Mesenchymal stem cell (in vitro differentiated cells and primary cell): ENCODE measurements at places on chromosomes 3 and 15.
A peak's percentile ranks its signal among the peaks of the same experiment; 100 is the strongest.

DNA sequence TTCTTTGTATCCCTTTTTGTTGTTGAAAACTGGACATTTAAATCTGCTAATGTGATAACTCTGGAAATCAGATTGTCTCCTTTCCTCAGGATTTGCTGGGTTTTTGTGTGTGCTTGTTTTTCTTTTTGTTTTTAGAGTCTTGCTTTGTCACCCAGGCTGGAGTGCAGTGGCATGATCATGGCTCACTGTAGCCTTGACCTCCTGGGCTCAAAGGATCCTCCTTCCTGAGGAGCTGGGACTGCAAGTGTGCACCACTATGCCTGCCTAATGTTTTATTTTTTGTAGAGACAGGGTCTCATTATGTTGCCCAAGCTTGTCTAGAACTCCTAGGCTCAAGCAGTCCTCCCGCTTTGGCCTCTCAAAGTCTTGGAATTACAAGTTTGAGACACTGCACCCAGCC, 44.6 kb upstream of the IL20RB start:
- no peaks in the 10 kb centered on the region for H3K4me1 ChIP-seq
- no peaks in the 10 kb centered on the region for H3K27me3 ChIP-seq
- no peak for DNase-seq
- H3K4me3 ChIP-seq, result no peak overlapping the region
- H3K36me3 ChIP-seq, result peaks cover 8% of the 10 kb centered on the region
- H3K27ac ChIP-seq, result no peak overlapping the region

DNA sequence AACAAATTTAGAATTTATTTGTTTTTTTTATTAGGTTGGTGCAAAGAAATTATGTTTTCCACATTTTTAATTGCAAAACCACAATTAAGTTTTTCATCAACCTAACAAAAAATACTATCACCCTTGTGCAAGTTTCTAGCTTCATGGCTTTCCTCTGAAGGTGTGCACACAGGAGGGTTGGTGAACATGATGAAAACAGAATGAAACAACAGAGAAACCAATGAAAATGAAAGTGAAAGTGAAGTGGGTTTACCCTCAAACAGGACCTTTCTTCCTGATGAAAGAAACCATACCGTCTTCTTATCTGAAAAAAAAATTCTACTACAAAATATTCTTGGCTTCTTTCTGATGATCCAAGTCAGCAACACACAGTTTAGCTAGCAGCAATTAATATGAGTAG, 71.9 kb upstream of the FEZF2 start:
- no peaks in the 10 kb centered on the region for H3K4me1 ChIP-seq
- no peaks in the 10 kb centered on the region for H3K36me3 ChIP-seq
- H3K4me3 ChIP-seq, result peak overlapping the region; percentile 74
- H3K27me3 ChIP-seq, result peaks cover 10% of the 10 kb centered on the region
- H3K27ac ChIP-seq, result no peak overlapping the region

DNA sequence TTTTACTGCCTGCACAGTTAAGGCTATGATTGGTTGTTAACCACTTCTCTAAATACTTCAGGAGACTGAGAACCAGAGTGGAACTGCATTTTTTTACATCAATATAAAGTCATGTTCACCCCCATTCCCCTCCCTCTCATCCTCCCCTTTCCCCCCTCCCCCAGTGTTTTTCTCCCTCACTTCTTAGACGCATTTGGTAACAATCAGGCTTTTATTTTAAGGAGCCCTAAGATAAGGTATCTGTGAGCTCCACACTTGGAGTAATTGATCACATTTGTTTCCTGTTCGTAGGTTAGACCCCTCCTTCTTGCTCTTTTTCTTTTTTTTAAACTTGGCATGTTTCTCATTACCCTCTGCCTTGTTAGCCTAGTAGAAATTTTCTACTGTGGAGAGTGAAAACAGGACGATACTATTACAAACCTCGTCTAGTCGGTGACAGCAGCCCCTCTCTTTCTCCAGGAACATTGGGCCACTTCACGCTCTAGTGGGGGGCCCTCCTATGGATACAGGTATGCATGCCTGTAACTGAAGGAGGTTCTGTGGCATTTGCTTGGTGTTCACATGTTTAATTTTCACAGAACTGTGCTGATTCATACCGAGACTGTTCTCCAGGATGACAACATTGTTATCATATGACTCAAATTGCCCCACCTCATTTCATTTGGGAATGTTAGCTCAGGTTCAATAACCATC, 314.4 kb downstream of the MECOM start:
- H3K4me1 ChIP-seq, result no peaks in the 10 kb centered on the region
- H3K27ac ChIP-seq, result no peak overlapping the region
- no peak overlapping the region for H3K4me3 ChIP-seq
- no peak for DNase-seq
- H3K36me3 ChIP-seq, result no peaks in the 10 kb centered on the region

GRCh38 chr3:154122912-154123559, 1.8 kb downstream of the ARHGEF26 start:
- H3K27me3 ChIP-seq, result no peaks in the 10 kb centered on the region
- H3K4me1 ChIP-seq, result peaks cover 11% of the 10 kb centered on the region
- H3K36me3 ChIP-seq, result no peaks in the 10 kb centered on the region
- H3K4me3 ChIP-seq, result peak overlapping the region; percentile 79
- peak overlapping the region; percentile 46 for H3K27ac ChIP-seq

DNA sequence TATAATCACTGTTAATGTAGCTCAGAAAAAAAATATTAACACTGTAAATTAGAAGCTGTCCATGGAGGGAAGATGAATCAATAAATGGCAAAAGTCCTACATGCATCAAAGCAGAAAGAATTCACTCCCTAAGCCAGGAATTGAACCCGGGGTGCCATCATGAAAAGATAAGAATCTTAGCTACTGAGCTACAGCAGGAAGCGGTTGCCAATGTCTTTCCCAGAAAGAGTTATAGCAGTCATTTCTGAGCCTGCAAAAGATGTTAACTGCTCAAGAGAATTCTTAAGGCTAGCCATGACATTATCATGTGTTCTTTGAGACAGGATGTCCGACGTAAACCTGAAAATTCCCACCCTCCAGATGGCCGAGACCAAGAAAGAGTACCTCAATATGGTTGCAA, 47.4 kb upstream of the MKRN3 start:
- no peaks in the 10 kb centered on the region for H3K4me1 ChIP-seq
- no peaks in the 10 kb centered on the region for H3K36me3 ChIP-seq
- no peaks in the 10 kb centered on the region for H3K27me3 ChIP-seq
- no peak for DNase-seq
- no peak overlapping the region for H3K27ac ChIP-seq

- no peak overlapping the region for H3K4me3 ChIP-seq
- H3K36me3 ChIP-seq, result no peaks in the 10 kb centered on the region
- no peak for DNase-seq
- no peak overlapping the region for H3K27ac ChIP-seq
- peaks cover 25% of the 10 kb centered on the region for H3K27me3 ChIP-seq
Measured at GRCh38 chr3:133996251-133996661, 33.5 kb downstream of the SLCO2A1 start.

GRCh38 chr15:100275641-100276040, 66.1 kb downstream of the ADAMTS17 start:
- H3K27ac ChIP-seq, result no peak overlapping the region
- DNase-seq, result no peak
- no peaks in the 10 kb centered on the region for H3K36me3 ChIP-seq
- H3K4me1 ChIP-seq, result no peaks in the 10 kb centered on the region
- H3K27me3 ChIP-seq, result peaks cover 3% of the 10 kb centered on the region
- no peak overlapping the region for H3K4me3 ChIP-seq

GRCh38 chr3:183378951-183379350, 49.5 kb downstream of the MCF2L2 start:
- no peaks in the 10 kb centered on the region for H3K27me3 ChIP-seq
- H3K27ac ChIP-seq, result no peak overlapping the region
- H3K4me3 ChIP-seq, result no peak overlapping the region
- no peaks in the 10 kb centered on the region for H3K36me3 ChIP-seq
- peaks cover 4% of the 10 kb centered on the region for H3K4me1 ChIP-seq

DNA sequence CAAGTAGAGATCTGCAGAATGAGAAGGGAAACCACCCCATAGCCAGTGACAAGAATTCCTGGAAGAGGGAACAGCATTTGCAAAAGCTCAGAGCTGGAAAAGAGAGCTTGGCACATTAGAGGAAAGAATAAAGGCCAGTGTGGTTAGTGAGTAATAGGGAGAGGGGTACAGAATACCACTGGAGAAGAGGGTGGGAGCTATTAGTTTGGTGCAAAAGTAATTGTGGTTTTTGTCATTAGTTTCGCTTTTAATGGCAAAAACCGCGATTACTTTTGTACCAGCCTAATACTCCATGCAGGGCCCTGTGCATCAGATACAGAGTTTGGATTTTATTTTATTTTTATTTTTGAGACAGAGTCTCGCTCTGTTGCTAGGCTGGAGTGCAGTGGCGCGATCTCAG, 9.8 kb downstream of the SLC24A1 start:
- H3K4me1 ChIP-seq, result no peaks in the 10 kb centered on the region
- H3K36me3 ChIP-seq, result no peaks in the 10 kb centered on the region
- H3K27me3 ChIP-seq, result no peaks in the 10 kb centered on the region
- no peak overlapping the region for H3K27ac ChIP-seq
- H3K4me3 ChIP-seq, result no peak overlapping the region

DNA sequence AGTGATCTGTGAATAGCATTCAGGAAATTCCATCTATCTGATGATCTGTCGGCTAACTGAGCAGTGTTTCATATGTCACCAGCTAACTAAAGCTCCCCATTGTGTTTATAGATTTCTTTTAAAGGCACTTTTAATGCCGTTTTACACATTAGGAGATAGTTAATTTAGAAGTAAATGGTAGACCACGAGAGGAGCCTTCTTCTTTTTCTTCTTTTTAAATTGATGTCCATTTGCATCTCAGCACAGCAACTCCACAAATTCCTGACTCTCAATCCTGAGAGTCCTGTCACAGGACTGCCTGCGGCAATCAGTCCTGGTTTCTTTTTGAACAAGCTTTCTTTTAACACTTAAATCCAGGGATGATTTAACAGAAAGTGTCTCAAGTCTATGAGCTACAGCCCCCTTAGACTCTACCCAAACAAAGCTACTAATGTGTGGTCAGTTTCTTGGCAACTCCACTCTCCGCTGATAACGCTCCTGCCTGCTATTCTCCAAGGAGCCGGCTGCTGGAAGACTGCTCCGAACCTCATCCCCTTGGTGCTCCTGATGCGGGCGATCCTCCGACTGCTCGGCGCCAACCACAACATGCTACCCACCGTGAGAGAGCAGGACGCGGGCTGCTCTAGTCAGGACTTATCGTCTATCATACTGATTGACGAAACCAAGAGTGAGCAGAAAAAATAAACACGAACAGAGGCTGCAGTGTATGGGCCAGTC, 421.4 kb downstream of the MECOM start:
- H3K4me3 ChIP-seq, result peak overlapping the region; percentile 76
- peak; percentile 63 for DNase-seq
- H3K36me3 ChIP-seq, result no peaks in the 10 kb centered on the region
- peak overlapping the region; percentile 68 for H3K27ac ChIP-seq
- H3K4me1 ChIP-seq, result peaks cover 2% of the 10 kb centered on the region
- H3K27me3 ChIP-seq, result no peaks in the 10 kb centered on the region

DNA sequence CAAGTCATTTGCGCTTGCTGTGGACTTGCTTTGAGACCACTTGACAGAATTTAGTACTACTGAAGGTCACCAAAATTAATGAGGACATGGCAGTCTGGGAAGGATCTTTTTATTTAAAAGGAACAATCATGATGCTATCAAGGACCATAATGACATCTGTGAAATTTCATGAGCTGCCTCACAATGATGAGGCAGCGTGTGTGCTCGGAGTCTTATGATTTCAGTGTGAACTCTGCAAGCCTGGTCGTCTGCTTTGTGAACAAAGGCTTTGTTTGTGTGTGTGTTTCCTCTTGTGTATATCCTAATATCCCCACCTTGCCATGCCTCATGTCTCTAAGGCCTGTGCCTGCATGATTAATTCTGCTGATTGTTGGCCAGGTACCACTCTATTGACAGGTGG, 46.7 kb downstream of the RAD54L2 start:
- no peaks in the 10 kb centered on the region for H3K27me3 ChIP-seq
- H3K4me3 ChIP-seq, result no peak overlapping the region
- no peak overlapping the region for H3K27ac ChIP-seq
- peaks cover 8% of the 10 kb centered on the region for H3K36me3 ChIP-seq

GRCh38 chr3:126915015-126915414, 67.9 kb upstream of the PLXNA1 start:
- no peaks in the 10 kb centered on the region for H3K27me3 ChIP-seq
- peaks cover 22% of the 10 kb centered on the region for H3K4me1 ChIP-seq
- peaks cover 16% of the 10 kb centered on the region for H3K36me3 ChIP-seq
- DNase-seq, result no peak

GRCh38 chr15:52658955-52659354, 20.2 kb downstream of the ATOSA start:
- no peaks in the 10 kb centered on the region for H3K4me1 ChIP-seq
- H3K4me3 ChIP-seq, result no peak overlapping the region
- no peak for DNase-seq
- no peak overlapping the region for H3K27ac ChIP-seq

GRCh38 chr3:155326901-155327300, 33.4 kb upstream of the STRIT1 start:
- no peak overlapping the region for H3K27ac ChIP-seq
- no peaks in the 10 kb centered on the region for H3K4me1 ChIP-seq
- DNase-seq, result no peak
- H3K4me3 ChIP-seq, result no peak overlapping the region
- no peaks in the 10 kb centered on the region for H3K27me3 ChIP-seq
